GM12864 (cell line): ENCODE measurements at places on chromosomes 11 and 22.

DNA sequence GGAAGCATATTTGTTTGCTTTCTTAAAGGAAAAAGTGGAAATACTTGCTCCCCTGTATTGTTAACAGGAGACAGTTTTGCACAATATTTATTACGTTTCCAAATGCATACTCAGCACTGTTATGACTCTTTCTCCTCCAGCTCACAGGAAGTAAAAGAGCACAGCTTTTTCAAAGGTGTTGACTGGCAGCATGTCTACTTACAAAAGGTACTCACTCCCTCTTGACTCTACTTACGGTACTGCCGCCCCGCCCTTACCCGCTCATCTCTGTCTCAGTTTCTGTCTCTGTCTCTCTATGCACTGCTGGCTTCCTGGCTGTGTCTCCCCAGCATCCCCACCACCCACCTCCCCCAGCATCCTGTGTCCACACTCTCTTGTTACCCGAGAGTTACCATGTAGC is 32.2 kb upstream of the MYO18B start:
- DNase-seq, result peak; percentile 33

DNA sequence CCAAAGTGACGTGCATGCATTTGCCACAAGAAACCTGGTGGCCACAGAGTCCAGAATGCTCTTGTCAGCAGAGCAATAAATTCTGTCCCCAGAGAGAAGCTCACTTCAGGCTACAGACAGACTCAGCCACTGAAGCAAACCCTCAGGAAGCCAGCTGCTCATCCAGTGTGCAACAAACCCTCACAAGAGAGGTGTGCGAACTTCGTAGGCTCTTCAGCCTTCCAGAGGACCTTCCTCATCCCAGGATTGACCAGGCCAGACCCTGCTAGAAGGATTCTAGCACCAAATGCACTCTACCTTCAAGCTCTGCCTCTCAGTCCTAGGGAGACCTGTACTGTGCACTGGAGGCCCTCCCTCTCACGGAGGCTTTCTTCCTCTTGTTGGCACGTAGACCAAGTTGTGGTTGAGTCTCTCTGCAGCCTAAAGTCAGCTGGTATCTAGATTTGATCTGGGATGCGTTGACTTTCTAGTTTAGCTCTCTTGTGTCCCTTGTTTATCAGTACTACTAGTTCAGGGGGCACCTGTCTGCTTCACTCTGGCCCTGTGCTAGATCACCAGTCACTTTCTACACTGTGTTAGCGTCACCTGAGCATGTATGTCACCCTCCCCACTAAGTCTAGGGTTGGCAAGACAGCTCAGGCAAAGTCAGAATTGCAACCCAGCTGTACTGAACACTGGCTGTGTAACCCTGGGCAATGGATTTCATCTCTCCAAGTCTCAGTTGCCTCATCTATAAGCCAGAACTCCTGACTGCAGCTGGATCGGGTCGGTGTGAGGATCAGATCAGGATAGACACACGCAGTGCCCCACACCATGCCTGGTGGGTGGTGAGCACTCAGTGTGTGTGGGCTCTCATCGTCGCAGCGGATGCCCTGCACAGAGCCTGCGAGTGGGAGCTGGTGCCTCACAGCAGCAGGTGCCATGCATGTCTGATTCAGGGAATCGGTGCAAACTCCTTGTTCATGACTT is 22.1 kb upstream of the TMPRSS13 start:
- no peak for DNase-seq

DNA sequence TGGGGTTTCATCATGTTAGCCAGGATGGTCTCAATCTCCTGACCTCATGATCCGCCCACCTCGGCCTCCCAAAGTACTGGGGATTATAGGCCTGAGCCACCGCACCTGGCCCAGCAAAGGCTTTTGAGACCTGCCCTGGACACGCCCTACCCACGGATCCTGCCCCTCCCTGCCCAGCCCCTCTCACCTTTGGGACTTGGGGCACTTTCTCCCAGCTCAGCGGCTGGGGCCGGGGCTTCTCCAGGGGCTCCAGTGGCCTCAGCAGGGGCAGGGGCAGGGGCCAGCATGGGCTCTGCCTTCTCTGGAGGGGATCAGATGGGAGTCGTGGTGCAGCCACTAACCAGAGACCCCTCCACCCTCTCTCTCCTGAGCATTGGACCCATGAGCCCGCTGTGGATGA is 2.2 kb downstream of the MYBPC3 start:
- DNase-seq, result no peak

DNA sequence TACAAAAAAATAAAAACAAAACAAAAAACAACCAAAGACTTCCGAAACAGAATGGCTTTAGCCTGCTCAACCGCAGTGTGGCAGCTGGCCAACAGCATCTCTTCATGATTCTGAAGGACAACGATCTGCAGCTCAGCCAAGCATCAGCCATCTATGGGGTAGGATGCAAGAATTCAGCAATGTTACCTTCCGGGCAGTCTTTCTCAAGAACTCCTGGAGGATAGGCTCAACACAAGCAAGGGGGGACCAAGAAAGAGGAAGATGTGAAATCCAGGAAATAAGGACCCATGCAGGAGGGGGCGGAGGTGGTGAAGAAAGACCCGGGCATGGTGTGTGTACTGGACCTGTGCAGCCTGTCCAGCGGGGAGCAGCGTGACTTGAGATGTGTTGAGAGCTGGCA is 3.5 kb upstream of the TSPO start:
- peak; percentile 46 for DNase-seq

- no peak for DNase-seq
Measured at GRCh38 chr11:134463716-134464115, 51.7 kb upstream of the B3GAT1 start.

- DNase-seq, result no peak
Measured at GRCh38 chr11:40188848-40189247, 1270.6 kb downstream of the LRRC4C start.

DNA sequence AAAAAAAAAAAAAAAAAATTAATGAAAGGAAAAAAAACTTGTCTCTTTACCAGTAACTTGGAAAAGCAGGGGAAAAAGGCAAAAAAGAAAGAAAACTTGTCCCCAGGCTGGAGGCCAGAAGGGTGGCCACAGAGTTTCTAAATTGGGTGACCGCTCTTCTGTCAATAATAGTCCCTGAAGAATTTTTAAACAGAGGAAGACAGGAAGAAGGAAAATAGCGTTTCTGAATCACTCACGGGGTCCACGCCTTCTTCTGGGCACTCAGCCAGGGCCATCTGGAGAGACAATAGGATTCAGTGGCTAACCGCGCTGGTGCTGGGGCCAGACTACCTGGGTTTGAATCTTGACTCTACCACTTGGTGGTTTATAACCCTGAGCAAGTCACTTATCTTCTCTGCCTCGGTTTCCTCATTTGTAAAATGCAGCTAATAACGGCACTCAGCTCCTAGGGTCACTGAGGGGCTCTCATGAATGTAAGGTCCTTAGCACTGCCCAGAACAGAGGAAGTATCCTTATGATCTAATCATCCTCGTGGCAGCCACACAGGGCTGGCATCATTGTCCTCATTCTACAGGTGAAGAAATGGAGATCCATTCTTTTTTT is 7.0 kb downstream of the C11orf86 start:
- no peak for DNase-seq

GRCh38 chr22:40718250-40719204 is 39.2 kb downstream of the MCHR1 start:
- no peak for DNase-seq

GRCh38 chr22:34293324-34293723 is 373.0 kb upstream of the LARGE1 start:
- DNase-seq, result no peak

- no peak for DNase-seq
Measured at GRCh38 chr11:10604798-10605197, 36.3 kb upstream of the LYVE1 start.

DNA sequence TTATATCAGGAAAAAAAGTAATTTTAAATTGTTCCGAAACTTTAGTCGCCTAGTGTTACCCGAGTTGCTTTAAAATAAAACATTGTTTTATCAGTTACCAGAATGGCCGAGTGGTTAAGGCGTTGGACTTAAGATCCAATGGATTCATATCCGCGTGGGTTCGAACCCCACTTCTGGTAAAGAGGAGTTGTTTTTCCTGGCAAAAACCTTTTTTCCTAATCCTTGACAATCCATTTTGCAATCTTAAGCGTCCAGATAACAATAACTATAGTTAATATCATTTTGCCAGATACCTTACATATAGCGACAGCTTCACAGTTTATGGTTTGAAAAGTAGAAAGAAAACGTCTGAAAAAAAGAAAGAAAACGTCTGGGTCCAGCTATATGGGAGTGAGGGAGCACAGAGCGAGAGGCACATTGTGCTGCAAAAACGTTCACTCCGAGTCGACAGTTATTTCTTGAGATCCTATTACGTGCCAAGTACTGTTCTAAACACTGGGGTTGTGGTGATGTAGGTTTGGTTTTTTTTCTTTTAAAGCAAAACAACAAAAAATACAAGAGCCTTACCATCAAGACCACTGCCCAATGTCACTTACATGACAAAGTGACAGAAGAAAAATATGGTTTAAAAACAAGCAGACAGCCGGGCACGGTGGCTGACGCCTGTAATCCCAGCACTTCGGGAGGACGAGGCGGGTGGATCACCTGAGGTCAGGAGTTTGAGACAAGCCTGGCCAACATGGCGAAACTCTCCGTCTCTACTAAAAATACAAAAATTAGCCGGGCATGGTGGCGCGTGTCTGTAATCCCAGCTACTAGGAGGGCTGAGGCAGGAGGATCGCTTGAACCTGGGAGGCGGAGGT is 40.6 kb downstream of the OR4D9 start:
- DNase-seq, result no peak

- DNase-seq, result no peak
Measured at GRCh38 chr11:71309181-71309580, 56.8 kb upstream of the SHANK2 start.

- DNase-seq, result no peak
Measured at GRCh38 chr11:43427971-43428370, 69.3 kb downstream of the TTC17 start.

DNA sequence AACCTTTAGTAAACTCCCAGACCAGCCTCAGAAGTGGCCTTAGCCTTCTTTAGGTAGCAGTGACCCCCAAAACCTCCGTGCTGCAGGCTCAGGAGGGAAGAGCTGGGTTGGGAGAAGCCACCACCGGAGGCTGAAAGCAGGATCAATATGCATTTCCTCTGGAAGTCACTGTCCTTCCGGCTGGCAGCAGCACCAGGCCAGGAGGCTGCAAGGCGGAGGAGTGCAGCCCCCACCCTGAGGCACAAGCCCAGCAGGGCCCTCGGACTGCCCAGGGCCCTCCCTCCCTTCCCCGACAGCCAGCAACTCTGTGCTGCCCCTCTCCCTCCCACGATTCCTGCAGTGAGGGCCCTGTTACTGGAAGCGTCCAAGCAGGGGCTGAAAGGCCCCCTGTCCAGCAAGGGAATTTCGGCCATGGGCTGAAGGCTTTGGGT is 3.2 kb upstream of the NRXN2 start:
- no peak for DNase-seq

GRCh38 chr11:57502376-57502775 is 13.1 kb downstream of the SLC43A1 start:
- no peak for DNase-seq

DNA sequence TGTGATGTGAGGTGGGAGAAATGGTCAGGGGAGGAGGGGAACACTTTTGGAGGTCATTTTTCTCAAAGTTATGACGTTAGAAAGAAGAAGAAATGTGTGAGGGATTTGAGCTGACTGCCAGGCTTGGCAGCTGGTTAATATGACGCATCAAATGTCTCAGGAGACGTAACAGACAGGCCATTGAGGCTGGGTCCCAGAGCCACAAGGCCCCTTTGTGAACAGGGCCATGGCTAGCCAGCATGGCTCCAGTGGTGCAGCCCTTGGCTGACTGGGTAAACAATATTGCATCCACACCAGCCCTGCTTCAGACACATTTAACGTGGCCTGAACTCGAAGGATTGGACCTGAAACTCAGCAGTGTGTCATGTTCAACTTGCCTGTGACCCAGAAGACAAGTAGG is 34.3 kb downstream of the AMOTL1 start:
- DNase-seq, result no peak

DNA sequence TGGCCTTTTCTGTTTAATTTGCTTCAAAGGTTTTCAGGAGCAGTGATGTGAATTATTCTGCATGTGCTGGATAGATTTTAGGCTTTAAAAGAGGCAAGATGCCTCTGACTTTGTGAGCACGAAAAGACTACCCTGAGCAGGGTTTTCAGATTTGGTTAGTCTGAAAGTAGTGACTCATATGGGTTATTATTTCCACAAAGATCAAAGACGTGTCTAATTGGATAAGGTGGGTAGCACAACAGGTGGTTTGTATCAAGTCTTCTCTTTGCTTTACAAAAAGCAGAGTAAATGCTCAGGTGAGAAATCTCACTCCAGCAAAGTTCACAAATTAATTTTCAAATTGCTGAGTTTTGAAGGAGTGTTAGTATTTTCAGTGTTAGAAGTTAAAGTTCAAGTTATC is 37.6 kb upstream of the DBX1 start:
- peak; percentile 7 for DNase-seq

- DNase-seq, result no peak
Measured at GRCh38 chr11:56852131-56852530, 103.6 kb upstream of the OR9G4 start.
